WERI-Rb-1 (cell line): ENCODE measurements at places on chromosomes 12 and 14.

DNA sequence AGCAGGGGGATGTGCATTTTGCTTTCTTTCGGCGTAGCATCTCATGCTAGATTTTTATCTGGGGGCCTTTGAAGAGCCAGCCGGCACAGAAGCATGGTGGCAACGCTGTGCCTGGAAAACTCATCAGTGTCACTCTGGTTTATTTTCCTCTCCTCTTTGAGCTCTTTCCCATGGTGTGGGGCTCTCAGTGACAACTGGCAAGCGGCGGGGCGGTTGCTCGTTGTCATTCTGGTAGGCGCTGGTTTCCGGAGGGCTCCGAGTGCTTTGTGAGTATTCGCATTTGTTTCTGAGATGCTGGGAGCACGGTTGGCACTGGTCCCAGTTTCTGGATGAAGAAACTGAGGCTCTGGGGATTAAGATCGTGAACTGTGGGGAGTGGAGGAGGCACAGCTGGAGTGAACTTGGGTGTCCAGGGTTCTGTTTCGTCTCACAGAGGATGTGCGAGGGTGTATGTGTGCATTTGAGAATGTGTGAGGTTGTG, 23.3 kb downstream of the TPCN1 start:
- no peak for DNase-seq

DNA sequence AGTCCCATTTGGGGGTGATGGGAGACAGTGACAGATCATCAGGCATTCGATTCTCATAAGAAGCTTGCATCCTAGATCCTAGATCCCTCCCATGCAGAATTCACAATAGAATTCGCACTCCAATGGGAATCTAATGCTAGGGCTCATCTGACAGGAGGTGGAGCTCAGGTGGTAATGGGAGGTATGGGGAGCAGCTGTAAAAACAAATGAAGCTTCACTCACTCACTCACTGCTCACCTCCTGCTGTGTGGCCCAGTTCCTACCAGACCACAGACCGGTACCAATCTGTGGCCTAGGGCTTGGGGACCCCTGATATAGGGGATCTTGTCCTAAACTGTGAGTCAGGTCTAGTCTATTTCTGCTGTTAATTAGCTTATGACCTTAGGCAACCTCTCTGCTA, 40.1 kb upstream of the EPS8 start:
- no peak for DNase-seq

GRCh38 chr12:66627270-66627987, 51.4 kb downstream of the GRIP1 start:
- DNase-seq = no peak

GRCh38 chr14:65431245-65431644, 18.7 kb downstream of the FUT8 start:
- no peak for DNase-seq
